ENCODE measurements at places on chromosomes 12 and 14.
A peak's percentile ranks its signal among the peaks of the same experiment; 100 is the strongest.

DNA sequence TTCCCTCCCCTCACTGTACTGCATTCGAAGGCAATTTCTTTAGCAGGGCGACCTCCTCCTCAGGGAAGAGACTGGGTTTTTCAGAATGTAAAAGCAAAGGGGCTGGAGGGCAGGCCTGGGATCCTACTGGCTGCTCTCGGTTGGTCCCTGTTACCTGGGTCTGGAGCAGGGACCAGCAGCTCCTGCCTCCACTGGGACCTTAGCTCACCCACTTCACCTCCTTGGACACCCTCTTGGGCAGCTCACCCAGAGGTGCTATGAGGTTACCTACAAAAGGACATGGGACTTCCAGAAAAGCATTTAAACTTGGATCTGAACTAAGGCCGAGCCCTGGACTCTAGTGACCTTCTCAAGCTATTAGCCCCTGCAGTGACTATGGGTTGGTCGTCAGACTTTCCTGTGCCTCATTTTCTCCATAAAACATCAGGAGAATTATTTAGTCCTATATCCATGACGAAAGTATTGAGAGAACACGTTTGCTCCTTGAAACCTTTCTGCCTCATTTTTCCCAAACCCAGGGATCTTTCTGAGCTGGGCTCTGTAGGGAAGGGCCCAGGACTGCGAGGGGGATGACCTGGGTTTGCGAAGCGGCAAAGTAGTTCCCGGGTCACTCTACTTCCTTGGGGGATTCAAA is 65.0 kb downstream of the FBXL14 start:
- no peak for DNase-seq

DNA sequence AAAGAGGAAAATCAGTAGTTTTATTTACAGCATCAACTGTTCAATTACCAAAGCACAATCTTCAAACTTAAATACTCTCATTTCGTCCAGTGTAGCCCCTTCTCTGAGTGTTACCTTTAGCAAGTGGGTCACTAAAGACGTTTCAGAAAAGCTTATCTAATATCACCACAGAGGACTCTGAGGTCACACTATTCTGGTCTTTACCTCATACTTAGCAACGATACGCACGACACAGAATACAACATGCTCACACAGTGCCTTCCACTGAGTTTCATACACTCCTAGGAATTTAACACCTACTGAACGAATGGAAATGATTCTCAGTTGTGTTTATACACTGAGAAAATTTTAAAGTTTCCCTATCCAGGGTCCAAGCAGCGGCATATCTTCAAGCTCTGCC is 2.0 kb downstream of the SYT10 start:
- DNase-seq: no peak

- DNase-seq: peak; percentile 93
These were observed 49.9 kb upstream of the PLEKHG3 start for GRCh38 chr14:64654246-64654900.

GRCh38 chr12:124694250-124694649 is 126.8 kb upstream of the NCOR2 start:
- DNase-seq: no peak

DNA sequence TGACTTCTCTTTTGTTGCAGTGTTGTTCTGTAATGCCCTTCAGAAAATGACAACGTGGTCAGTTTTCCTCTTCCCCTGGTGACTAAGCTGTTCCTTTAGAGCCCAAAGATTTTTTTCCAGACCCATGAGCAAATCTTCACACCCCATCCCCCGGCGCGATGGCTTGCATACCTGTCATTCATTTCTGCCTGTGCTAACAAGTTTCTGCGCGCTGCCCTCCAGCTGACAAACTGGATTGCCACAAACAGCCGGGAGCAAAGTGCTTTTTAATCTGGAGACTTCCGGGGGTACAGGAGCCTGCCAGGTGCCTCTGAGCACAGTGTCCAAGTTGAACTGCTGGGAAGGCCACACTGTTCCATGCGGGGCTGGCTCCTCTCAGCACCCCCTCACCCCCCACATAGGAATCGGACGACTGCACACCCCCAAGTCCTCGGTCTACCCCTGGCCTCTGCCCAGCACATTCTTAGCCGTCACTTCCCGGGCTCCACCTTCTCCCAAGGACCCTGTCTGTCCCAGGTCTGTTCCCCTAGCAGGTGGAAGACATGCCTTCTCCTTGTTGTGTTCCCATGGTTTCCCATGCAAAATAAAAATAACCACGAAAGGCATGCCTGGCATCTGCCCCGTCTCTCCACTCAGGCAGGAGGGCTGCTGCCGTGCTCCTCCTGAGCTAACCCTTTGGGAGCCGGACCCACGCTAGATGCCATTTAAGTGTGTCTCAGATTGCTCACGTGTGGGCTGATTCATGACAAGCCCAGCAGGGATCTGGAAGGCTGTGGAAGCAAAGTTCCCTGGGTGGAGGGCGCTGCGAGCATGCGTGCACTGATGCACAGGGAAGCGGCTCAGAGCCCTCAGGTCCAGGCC is 14.1 kb downstream of the RILPL1 start:
- DNase-seq: no peak

- DNase-seq: no peak
These were observed 15.7 kb upstream of the SLC6A12 start for GRCh38 chr12:229441-230191.

DNA sequence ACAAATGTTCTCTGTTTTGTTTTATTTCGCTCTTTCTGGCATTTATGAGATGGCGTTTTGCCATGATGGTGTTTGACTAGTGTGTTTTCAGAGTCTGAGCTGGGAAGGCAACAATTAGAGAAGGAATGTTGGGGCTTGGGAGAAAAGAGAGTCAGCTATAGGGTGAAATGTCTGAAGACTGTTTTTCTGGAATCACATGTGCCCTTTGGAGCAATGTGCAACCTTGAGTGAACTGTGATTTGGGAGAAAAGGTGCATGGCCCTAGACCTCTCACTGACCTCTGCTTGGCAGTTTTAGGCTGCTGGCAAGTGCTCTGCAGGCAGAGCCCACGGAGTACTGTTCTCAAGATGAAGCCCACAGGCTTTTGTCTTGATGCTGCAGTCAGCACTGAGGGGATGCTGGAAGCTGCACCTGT is 379.9 kb upstream of the PDE3A start:
- DNase-seq: no peak

DNA sequence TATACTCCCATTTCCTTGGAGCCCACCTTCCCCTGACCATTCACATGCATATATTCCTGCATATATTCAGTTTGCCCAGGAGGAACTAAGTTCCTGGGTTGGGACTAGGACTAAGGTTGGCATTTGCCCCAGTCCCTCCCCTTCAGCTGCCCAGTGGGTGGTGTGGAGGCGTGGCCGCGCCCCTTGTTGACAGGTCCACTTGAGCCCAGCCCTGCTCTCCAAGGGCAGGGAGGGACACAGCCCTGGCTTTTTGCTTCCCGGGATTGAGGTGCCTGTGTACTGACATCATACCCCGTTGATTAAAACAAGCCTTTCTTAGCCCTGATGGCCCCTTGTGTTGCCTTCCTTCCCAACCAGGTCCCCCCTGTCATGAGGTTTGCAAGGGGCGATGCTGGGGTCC is 7.3 kb downstream of the ERBB3 start:
- no peak for DNase-seq

GRCh38 chr14:88005050-88005481 is at the start of gene GPR65:
Gene GPR65, plus strand, starts transcription at chr14:88005135. Its CDS starts 5,713 bp downstream, at chr14:88010848.
- peak; percentile 37 for DNase-seq

- no peak for DNase-seq
These were observed 385.6 kb downstream of the GRIN2B start for GRCh38 chr12:13595536-13596443.

- DNase-seq: no peak
These were observed 86.8 kb upstream of the ADAMTS20 start for GRCh38 chr12:43638806-43639205.
